Activated B cell treated with CpG ODN at 0.5 μM for 24 hours (primary cell): ENCODE measurements at places on chromosomes 3 and 15. TPM values are rescaled to one million over a fixed set of nuclear protein-coding genes. Genes with fewer than 3 reads are reported as not detected.

The MST1R gene
- 0.81 and 1.6 TPM in 2 replicates for total RNA-seq

The TMEM212 gene
- not detected in 2 replicates for total RNA-seq

The CHRM5 gene
- not detected in 2 replicates for total RNA-seq

The GHSR gene
- not detected in 2 replicates for total RNA-seq

The SUMF1 gene
- 18.4 and 20.7 TPM in 2 replicates for total RNA-seq

The ARL8B gene
- total RNA-seq = 57.9 and 62.6 TPM in 2 replicates

GRCh38 chr15:69217381-69217780 is 56.9 kb downstream of the GLCE start:
- DNase-seq = no peak

GRCh38 chr3:42115215-42115614 is 24.1 kb downstream of the TRAK1 start:
- no peak for DNase-seq

GRCh38 chr15:100343251-100343650 is 1.5 kb upstream of the ADAMTS17 start:
- DNase-seq = no peak

DNA sequence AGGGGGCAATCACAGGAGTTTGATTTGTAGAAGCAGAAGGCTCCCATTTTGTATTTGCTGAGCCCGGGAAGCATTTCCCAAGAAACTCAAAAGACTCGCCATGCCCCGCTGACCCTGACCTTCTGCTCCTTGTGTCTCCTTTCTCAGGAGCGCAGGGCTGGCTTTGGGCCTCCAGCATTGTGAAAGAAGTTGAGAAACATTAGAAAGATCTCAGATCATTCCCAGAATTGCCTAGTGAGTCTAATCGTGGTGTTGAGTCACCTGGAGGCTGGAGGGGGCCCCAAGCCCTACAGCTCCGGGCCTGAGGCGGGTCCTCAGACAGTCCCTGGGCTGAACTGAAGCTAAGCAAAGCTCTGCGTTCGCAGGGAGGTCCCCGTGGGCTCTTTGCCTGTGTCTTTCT is 10.9 kb upstream of the PIGZ start:
- DNase-seq = no peak

DNA sequence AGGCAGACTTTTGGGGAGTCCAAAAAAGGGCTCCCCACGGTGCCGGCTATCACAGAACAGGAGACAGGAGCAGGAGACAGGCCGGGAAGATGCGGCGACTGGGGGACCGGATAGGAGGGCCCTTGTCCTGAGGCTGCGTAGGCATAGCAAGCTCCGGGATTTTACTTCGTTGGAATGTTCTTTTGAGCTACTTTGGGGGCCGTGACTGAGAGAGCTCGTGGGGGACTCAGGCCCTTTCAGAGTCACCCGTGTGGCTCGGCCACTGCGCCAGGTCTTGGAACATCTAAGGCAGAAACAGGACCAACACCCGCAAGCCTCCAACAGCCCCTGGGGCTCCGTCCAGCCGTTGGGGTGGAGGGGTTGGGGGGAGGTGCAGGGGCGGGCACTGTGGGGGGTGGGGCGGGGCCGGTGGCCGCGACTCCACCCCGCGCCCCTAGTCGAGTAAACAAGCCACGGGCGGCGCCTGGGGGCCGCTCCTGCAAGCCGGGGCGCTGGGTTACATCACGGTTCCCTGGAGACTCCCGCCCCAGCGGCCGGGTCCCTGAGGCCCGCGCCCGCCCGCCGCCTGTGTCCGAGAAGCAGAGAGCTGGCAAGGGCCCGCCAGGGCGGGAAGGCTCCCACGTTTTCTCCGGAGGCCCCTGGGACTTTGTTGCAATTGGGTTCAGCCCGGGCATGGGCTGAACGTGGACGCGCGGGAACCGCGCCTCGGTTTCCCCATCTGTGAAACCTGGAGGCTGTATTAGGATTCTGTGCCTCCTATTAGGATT is 23.3 kb upstream of the C15orf39 start:
- DNase-seq = no peak

- no peak for DNase-seq
Observed at GRCh38 chr3:158683230-158683962, 10.9 kb upstream of the LXN start.

DNA sequence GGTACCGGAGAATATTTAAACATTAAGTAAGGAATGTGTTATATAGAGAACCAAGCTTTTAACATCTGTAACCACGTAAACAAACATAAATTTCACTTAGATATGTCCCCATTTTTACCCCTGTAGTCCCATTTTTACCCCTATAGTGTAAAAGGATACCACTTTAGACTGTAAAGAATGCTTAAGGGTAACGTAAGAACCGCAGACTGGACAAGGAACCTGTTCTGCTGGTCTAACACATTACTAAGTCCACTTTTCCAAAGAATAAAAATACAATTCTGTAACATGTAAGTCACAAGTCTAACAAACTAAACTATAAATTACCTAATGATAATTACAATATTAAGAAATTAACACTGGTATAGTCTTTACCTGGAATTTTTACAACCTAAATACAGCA is 2.9 kb downstream of the SLC12A6 start:
- DNase-seq = no peak

- DNase-seq = no peak
Observed at GRCh38 chr3:185709251-185709955, 115.4 kb downstream of the IGF2BP2 start.

DNA sequence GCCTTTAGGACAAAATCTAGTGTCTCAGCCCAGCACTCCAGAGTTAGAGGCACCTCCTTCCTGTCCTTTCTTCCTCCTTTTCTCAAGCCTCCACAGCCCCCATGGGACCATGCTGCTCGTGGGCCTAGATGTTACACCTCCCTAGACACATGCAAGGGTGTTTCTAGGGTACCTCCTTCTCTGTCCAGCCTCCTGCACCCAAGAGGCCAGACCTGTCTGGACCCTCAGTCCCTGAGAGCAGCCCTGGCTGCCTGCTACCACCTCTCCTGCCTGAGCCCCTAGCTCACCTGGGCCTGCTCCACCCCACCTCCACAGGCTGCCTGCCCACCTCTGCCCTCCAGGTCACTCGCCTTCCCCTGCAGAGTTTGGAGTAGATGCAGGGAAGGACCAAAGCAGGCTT is 5.2 kb downstream of the LOXL1 start:
- no peak for DNase-seq

- DNase-seq = peak; percentile 23
Observed at GRCh38 chr3:150183678-150184425, 213.2 kb upstream of the PFN2 start.

- no peak for DNase-seq
Observed at GRCh38 chr3:52077925-52078324, 21.6 kb upstream of the DUSP7 start.

GRCh38 chr3:117547956-117548550 is 838.5 kb downstream of the TUSC7 start:
- DNase-seq = no peak

- DNase-seq = no peak
Observed at GRCh38 chr3:156792945-156793344, 33.2 kb upstream of the LEKR1 start.
